ENCODE measurements at places on chromosomes 5 and 9. TPM values are rescaled to one million over a fixed set of nuclear protein-coding genes. Genes with fewer than 3 reads are reported as not detected.

Gene C6
- total RNA-seq: 44.6 TPM

Gene CDC23
- total RNA-seq: 22.2 TPM

Gene NAIP
- 5.9 TPM for total RNA-seq

Gene CCDC180
- 2.8 TPM for total RNA-seq

Gene HRH2
- 58.0 TPM for total RNA-seq

Gene PCDHGA9
- 4.5 TPM for total RNA-seq

Gene IL13
- total RNA-seq: not detected

Gene ZCCHC7
- total RNA-seq: 9.0 TPM

Gene DAPK1
- 10.2 TPM for total RNA-seq

Gene ZBTB26
- 5.4 TPM for total RNA-seq

Gene SPRY4
- 8.3 TPM for total RNA-seq

Gene PRSS3
- not detected for total RNA-seq

Gene PPP2R2B
- 0.12 TPM for total RNA-seq

Gene OR1N1
- total RNA-seq: not detected

Gene STOML2
- total RNA-seq: 150 TPM

Gene CRHBP
- total RNA-seq: 0.92 TPM

Gene PDE4D
- 35.1 TPM for total RNA-seq

Gene IL4
- total RNA-seq: not detected

Gene MSH3
- total RNA-seq: 11.9 TPM

Gene ZBTB6
- total RNA-seq: 5.8 TPM

Gene PCDHGA3
- 12.1 TPM for total RNA-seq

Gene ENG
- total RNA-seq: 134 TPM

Gene MAT2B
- 62.5 TPM for total RNA-seq

Gene MEGF10
- 0.37 TPM for total RNA-seq

Gene SPZ1
- not detected for total RNA-seq

Gene PCDHA9
- total RNA-seq: not detected

Gene INSL6
- not detected for total RNA-seq

Gene GFRA3
- 0.72 TPM for total RNA-seq

Gene LVRN
- total RNA-seq: 0.59 TPM

Gene AHRR
- 2.1 TPM for total RNA-seq
